ENCODE measurements at places on chromosomes 3 and 15. TPM values are rescaled to one million over a fixed set of nuclear protein-coding genes. Genes with fewer than 3 reads are reported as not detected.

The SERPINI2 gene
- not detected for total RNA-seq

The PDIA5 gene
- 39.1 TPM for total RNA-seq

GRCh38 chr3:103166890-103167289 is 732.1 kb downstream of the ZPLD1 start:
- DNase-seq: no peak

DNA sequence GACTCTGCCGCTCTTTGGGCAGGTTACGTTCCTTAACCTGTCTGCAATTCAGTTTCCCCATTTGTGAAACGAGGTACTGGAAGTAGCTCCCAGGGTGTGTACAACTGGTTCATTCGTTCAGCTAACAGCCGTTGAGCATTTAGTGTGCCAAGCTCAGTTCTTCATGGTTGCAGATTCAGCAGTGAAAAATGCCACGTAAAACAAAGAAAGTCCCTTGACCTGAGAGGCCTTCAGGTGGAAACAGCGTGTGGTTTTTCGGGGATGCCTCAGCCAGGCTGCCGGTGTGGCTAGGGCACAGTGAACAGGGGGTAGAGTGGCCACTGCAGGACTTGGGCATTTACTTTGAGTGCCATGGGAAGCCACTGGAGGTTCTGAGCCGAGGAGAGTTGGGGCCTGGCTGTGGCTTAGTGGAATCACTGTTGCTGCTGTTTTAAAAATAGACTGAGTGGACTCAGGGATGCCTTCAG is 4.7 kb downstream of the SYNM start:
- DNase-seq: no peak

GRCh38 chr3:100401674-100402041 is 319 bp downstream of the LNP1 start:
- DNase-seq: peak; percentile 72

GRCh38 chr3:87127281-87127680 is 99.8 kb upstream of the CHMP2B start:
- no peak for DNase-seq

- DNase-seq: peak; percentile 78
Measured at GRCh38 chr15:78951841-78952238, 7.0 kb upstream of the CTSH start.

DNA sequence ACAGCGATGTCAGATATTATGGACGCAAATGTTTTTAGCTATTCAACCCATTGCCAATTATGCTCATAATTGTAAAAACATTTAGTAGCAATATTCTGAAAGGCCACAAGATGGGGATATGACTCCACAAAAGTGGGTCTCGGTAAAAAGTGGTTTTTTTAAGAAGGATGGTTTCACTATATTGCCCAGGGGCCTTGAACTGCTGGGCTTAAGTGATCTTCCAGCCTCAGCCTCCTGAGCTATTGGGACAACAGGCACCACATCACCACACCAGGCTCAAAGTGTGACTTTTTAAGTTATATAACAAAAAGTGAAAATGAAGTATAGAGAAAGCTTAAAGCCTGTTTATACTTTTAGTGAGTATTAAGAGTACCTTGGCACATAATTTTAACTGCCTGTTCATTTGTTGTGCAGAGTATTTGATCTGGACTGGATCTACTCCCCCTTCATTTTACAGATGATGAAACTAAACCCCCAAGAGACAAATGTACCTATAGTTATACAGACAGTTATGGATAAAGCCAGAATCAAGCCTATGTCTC is 9.4 kb downstream of the NAA50 start:
- peak; percentile 76 for DNase-seq

Measured in M059J (cell line).